ENCODE measurements at places on chromosomes 2 and 18.

DNA sequence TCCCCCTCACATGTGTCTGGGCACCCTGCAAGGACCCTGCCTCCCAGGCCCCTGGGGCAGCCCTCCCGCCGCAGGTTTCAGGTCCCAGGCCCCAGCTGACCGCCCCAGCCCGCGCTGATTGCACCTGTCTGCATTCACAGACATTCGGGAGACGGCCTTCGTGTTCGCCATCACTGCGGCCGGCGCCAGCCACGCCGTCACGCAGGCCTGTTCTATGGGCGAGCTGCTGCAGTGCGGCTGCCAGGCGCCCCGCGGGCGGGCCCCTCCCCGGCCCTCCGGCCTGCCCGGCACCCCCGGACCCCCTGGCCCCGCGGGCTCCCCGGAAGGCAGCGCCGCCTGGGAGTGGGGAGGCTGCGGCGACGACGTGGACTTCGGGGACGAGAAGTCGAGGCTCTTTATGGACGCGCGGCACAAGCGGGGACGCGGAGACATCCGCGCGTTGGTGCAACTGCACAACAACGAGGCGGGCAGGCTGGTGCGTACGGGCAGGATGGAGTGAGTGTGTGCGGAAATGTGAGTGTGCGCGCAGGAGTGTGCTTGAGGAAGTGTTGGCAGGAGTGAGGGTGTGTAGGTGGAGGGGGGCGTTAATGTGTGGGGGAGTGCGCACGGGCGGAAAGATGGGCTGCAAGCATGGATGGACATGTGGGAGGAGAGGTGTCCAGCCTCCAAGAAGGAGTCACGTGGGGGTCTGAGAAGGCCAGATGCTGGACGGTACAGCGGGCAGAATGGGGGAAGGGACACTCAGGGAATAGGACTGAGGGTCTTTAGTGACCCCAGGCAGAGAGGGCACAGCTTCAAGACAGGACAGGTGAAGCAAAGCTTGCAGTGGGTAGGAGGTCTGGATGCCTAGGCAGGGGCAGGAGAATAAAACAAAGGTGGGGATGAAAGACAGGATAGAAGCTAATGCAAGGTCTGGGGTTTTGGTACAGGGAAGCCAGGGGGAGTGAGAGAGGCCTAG lies 9.0 kb upstream of the WNT10A start:
- no peak for DNase-seq

GRCh38 chr18:35071819-35072247 lies 30.6 kb downstream of the MAPRE2 start:
- DNase-seq = no peak

DNA sequence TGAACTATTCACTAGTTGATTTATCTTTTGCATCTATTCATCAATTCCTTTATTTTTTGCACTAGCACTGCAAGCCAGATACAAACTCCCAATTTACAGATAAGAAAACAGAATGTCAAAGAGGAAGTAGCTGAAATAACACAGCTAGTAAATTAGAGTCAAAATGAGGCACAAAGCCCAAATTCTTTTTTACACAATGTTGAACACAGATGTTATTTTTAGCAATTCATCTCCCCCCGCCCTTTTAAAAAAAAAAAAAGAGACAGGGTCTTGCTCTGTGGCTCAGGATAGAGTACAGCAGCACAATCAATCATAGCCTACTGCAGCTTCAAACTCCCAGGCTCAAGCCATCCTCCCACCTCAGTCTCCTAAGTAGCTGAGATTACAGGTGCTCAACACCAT lies 127.8 kb downstream of the CCBE1 start:
- no peak for DNase-seq

DNA sequence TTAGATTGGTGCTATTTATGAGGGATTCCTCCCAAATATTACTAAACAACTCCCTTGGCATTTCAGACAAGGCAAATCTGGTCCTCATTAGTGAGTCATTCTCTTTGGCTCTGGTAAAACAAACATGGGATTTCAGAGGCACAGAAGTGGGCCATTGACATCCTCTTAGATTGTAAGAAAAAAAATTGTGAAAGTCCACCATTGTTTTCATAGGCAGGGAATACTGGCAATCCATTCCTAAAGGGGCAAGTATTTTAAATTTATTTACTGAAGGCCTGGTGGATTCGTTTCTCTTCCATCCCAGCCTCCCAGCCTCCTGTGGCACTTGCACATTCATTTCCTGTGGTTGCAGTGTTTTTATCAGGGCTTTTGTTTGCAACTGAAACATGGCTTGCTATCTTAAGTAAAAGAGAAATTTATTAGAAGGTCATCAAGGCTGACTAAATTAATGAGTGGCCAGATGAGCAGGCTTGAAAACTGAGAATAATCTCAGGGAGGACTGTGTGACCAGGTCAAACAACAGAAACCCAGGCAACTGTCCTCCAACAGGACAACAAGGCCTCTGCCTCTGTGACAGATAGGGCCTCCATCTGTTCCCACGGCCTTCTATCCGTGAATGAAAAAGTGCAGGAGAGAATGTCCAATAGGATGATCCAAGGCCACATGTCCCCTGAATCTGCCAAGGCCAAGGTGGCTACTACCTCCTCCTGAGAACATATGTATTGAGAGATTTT lies 23.1 kb upstream of the TNFAIP6 start:
- no peak for DNase-seq

DNA sequence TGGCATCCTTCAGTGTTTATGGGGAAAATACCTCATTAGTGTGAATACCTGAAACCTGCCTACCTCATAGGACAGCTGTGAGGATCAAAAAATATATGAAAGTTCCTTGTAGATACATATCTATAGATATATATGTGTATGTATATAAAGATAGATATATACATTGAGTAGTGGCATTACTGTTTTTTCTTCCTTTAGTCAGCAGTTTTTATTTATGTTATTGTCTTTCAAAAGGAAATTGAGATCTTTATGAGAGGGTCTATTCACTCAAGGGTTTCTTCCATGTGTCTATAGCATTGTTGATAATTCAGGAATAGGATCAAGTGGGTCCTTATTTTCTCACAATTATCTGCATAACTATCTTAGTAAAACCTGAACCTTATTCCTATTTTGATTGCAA lies 6.6 kb downstream of the RMP24 start:
- DNase-seq = no peak

DNA sequence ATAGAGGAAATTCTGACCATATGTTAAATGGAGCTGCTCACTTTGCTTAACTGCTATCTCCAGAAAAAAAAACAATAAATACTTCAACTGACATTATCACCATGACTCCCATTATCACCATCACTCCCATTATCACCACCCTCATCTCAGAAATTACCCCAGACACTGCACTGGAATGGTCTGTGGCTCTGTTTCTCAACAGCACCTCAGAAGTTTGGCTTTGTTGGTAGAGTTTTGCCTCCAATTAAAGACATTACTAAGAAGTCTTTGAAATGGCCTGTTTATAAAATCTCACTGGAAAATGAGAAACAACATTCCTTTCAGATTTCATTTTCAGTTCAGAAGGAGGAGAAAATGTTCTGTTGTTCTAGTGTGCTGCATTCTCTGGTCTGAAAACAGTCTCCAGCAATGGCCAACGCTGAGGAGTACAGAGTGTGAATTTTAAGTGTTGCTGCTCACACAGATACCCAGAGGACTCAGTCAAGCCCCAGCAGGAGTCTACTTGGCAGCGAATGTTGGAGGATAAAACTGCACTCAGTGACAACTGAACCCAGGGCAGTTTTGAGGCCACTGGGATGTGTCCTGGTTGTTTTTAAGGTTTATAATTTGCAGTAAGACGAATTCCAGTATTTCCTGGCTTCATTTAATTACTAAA lies 364.5 kb upstream of the CDH2 start:
- no peak for DNase-seq

DNA sequence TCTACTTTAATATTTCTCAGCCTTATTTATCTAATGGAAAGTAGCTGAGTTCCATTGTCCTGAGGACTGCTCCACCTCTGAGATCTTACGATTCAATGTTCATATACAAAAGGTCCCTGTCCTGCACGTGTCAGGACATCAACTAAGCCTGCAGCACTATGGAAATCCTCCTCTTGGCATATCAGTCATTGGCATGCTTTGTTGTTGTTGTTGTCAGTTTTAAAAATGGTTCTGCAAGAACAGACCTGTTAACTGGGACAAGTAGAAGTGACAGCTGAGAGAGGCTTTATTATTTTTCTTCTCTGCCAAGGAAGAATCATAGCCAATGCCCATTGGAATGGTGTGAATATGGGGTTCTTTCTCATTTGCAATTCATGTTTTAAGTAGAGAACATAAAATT lies 450.1 kb upstream of the PKDCC start:
- DNase-seq = no peak

- no peak for DNase-seq
These were observed 29.5 kb downstream of the GLI2 start for GRCh38 chr2:120764991-120765677.

- no peak for DNase-seq
These were observed 100.3 kb downstream of the B3GNT2 start for GRCh38 chr2:62296034-62296831.

DNA sequence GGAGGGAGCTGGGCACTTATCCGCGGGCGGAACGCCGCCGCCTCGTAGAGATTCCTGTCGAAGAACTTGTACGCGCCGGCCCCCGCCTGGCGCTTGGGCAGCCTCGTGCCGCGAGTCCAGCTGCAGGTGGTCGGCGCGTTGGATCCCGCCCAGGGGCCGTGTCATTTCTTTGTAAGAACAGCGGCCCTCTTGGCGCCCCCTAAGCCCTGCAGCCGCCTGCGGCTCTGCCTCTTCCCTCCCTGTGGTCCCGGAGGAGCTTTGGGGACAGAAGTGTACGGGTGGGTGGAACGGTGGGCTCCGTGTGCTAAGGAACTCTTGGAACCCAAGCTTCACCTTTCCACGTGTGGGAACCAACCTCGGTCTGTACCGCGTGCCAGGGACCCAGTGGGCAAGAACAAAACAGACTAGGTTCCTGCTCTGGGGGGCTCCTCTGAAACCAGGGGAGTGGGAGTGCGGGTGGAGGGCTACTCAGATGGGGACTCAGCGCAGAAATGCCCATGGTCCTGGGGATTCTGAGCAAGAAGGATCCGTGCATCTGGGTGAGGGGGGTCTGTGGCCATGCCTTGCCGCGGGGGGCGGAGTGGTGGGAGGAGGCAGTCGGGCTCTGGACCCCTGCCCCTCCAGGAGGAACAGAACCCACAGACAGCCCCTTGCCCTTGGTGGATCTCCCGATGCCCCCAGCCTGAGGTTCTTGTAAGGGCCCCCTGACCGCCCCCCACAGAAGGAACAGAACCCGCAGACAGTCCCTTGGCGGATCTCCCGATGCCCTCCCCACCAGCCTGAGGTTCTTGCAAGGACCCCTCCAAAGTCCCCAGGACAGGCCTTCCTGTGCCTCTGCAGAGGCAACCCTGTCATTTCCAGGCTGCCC lies 1.5 kb downstream of the GPC1 start:
- no peak for DNase-seq

- DNase-seq = no peak
These were observed 588.0 kb upstream of the NRXN1 start for GRCh38 chr2:51619961-51620360.

- no peak for DNase-seq
These were observed 359.5 kb upstream of the ACVR2A start for GRCh38 chr2:147485210-147485851.

DNA sequence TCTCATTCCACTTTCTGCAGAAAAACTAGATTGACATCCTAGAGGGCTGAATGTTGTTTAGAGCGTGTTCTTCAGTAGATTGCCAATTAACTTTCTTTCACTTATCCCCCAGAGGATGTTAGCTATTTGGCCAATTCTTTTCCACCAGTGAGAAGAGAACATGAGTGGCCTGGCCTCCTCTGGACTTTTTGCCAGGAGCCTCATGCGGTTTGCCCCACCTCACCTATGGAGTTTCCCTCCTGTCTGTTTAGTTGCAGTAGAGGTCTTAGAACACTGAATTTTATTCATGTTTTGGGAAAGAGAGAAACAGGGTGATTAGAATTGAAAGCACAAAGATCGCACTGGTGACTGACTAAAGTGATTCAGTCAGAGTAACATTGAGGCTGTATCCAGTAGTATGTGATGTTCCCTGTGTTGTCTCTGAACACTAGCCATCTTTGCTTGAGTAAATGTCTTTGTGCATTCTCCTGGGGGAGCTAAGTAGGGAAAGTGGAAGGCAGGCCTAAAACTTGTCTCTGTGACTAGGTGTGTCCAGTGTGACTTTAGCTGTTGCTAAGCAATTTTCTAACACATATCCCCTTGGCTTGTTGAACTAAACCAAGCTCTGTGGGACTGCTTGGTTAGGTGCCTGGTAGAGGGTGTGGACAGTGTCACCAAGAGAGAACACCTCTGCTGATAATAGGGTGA lies 34.0 kb downstream of the UGP2 start:
- DNase-seq = no peak

DNA sequence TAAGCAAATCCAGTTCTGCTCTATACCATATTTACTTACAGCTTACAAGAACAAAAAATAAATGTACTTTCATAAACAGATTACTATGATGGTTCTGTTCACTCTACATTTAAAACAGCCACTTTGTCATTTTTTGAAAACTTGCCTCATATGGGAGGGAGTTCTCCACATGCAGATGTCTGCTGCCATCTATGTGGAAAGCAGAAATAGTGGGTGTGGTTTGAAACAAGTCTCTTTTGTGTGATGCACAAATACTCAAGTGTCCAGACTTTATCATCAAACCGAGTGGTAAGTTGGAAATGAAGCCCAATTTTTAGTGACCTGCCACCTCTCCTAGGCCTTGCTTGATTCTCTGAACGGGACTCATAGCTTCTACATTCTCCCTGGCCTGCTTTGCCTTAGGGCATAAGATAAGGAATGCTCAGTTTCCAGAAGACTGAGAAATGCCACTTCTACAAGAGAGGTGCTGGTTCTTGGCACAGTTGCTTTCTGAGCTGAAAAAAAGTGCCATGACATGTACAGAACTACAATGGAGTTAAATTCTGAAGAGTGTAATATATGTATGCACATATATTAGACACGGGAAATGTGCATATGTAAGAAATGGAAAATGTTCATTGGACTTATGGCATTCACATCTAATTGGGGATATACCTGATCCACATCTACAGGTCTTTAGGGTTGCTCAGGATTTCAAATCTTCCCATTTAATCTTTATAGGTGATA lies 221.0 kb downstream of the SLC8A1 start:
- no peak for DNase-seq

- DNase-seq = no peak
These were observed 83.6 kb downstream of the HS1BP3 start for GRCh38 chr2:20567159-20567925.

- DNase-seq = no peak
These were observed 11.2 kb upstream of the NAPG start for GRCh38 chr18:10514601-10515000.

DNA sequence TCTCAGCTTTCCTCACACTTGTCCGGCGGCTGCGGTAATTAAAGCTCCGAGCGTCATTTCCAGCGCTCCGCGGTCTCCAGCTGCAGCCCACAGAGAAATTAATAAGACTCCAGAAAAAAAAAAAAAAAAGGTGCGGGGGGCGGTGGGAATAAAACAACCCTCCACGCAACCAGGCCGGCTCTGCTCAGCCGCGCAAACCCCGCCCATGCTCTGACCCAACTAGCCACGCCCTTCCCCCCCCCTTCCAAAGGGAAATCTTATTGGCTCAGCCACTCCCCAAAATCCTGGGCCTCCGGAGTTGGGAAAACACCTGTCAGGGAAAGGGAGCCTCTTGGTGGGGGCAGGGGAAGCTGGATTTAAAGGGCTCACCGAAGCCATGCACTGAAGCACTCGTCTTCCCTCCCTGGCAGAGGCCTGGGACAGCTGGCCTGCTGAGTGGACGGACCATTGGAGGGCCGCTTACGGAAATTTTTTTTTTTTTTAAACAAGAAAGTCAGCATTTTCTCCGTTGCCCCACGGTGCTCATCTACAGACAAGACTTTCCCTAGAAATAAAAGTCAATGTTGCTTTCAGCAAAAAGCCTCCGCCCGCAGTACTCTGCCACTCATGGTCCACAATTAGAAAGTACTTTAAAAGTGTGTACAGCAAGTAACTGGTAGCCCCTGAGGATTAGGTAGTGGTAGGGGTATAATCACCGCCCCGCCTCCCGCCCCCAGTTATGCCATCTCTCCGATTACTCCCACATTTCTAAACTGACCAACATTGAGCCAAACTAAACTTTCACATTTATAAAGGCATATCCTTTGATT lies 674 bp upstream of the ERBB4 start:
- no peak for DNase-seq
